Cardiac septum (tissue), 1 donor: ENCODE measurements at places on chromosomes 13 and 19. TPM values are rescaled to one million over a fixed set of nuclear protein-coding genes. Genes with fewer than 3 reads are reported as not detected.

DNA sequence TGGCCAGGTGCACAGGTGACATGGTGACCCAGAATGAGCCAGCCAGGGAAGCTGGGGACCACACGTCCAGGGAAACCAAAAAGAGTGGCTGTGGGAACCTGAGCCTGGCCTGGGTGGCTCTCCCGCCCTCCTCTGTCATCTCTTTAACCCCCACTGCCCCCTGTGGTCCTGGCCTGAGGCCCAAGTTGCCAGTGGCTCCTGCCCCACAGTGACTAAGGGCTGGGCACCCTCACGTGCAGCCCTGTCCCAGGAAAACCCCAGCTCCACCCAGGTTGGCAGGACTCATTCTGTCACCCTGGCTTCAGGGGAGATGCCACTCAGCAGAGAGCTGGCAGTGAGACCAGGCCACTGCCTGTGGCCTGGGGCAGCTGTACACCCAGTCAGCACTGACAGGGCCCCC, 30.6 kb upstream of the ISYNA1 start:
- DNase-seq, result no peak

DNA sequence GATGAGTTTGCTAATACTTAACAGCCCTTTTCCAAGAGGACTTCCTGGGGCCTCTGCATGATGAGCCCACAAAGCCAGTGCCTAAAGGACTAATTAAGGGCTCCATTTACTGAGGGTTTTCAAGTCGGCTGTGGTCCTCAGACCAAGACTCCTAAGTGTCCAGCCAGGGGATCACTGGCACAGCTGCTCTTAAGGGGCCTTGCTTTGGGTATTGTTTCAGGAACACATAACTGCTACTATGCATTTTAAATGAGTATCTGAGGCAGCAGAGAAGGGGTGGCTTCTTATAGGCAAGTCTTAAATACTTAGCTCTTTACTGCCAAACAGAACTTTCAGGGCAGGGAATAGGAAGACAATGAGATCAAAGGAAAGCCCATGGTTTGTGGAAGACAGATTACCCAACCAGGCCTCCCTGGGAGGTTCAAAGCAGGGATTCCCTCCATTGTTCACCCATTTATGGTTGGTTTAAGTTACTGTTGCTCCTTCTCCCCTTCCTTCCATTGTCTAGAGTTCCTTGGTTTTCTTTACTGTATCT, 61.9 kb downstream of the TNFRSF19 start:
- DNase-seq, result no peak

- DNase-seq, result peak; percentile 84
These were observed 1.2 kb downstream of the ZSWIM4 start for GRCh38 chr19:13796301-13797057.

DNA sequence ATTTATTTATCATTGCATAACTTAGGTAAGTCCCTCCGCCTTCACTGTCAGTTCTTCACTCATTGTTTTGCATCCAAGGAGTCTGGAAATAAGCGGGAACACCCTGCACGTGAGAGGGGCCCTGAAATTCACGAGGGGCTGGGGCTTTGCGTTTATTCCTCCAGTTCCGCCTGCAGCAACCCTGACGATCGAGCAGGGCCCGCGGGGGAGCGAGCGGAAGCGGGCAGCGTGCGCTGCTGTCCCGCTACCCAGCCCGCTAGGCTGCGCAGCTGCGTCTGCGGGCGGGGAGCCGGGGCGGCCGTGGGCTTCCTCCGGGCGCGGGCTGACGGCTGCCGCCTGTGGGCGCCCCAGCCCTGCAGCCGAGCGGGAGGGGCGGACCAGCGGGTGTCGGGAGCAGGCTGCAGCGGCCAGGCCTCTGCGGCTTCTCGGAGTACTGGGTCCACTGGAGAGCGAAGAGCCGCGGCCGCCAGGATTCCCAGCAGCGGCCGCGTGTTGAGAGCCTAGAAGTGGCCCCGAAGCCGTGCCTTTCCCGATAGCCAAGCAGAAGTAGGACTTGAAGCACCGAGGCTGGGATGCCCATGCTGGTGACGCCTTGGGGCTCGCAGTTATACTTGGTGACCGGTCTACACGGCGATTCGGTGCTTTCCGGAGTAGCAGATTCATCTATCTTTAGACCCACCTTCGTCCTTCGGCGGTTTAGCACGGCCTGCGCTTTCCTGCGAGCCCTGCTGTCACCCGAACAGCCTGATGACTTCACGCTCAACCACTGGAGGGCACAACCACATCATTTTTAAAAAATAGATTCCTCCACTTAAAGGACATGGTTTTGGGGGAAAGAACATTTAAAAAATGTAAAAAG, 32.9 kb upstream of the SACS start:
- DNase-seq, result peak; percentile 86

SBSN gene
- total RNA-seq, result not detected

OLFM2 gene
- 4.1 TPM for total RNA-seq

DNA sequence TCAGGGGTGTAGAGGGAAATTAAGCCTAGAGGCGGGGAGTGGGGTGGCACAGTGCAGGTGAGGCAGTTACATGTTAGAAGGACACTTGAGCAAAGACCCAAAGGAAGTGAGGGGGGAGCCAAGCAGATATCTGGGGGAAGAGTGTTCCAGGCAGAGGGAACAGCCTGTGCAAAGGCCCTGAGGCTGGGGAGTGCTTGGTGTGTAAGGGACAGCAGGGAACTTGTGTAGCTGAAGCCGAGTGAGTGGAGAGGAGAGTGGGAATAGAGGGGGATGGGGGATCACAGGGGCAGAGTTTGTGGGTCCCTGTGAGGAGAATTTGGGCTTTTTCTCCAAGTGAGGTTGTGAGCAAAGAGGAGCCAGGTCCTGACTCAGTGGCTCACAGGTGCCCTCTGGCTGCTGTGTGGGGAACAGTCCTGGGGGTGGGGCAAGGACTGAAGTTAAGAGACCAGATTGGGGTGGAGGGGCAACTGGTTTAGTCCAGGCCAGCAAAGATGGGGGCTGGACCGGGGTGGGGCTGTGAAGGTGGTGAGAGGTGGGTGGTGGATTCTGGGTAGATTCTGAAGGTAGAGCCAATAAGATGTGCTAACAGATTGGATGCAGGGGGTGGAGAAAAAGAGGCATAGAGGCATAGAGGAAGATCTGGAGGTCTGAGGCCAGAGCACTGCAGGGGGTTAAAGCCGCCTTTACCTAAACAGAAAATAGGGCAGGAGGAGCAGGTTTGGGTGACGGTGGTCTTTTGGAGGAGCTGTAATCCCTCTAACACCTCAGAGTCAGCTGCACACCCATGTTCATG, 75.3 kb downstream of the CACNA1A start:
- no peak for DNase-seq

KLHL1 gene
- not detected for total RNA-seq

GRCh38 chr13:21979161-21979806, 308.4 kb downstream of the FGF9 start:
- peak; percentile 19 for DNase-seq

DNA sequence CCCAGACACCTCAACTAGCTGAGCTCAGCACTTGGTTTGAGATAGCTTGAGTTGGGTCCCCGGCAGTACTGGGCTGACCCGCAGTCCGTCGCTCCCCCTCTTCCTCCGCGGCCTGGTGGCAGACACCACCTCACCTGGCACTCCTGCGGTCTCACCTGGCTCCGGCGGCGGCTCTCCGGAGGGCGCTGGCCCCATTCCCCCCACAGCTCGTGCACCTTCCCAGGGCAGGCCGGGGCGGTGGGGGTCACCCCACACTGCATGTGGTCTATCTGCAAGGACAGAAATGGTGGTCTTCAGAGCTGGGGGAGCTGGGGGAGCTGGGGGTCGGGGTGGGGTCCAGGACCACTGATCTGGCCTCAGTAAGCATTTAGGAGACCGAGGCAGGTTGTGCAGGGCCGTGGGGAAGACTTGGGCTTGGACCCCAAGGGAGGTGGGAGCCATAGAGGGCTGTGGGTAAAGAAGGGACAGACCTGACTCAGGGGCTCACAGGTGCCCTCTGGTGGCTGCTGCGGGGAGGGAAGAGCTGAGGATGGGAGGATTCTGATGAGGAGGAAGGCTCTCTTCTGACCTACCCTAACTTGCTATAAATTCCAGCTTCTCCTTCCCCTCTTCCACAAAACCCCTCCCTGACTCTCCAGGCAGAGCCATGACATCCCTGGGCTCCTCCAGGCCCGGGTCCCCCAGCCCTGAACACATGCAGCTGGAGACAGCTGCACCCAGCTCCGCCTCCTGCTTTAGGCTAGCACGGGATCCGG, 6.7 kb upstream of the PLIN4 start:
- DNase-seq, result no peak

DNA sequence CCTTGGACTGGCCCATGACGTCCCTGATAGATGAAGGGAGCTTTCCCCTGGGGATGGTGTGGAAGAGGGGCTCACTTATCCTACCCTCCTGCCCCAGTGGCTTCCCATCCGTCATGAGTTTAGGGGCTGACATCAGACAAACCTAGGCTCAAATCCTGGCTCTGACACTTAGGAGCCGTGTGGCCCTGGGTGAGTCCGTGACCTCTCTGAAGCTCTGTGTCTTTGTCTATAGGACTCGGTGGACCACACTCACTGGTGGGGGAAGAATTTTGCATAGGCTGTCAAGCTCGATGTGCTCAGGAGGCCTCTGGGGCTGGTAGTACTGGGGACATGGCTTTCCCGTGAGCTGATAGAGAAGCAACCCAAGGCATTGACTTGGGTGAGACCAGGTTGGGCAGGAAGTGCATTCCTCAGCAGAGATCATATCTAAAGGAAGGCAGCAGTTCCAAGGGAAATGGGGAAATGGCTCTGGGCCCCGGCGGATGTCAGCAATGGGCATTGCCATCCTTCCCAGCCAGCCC, 17.4 kb upstream of the AP1M2 start:
- DNase-seq, result peak; percentile 82

GRCh38 chr13:99553033-99553432, 51.8 kb downstream of the TM9SF2 start:
- no peak for DNase-seq

DNA sequence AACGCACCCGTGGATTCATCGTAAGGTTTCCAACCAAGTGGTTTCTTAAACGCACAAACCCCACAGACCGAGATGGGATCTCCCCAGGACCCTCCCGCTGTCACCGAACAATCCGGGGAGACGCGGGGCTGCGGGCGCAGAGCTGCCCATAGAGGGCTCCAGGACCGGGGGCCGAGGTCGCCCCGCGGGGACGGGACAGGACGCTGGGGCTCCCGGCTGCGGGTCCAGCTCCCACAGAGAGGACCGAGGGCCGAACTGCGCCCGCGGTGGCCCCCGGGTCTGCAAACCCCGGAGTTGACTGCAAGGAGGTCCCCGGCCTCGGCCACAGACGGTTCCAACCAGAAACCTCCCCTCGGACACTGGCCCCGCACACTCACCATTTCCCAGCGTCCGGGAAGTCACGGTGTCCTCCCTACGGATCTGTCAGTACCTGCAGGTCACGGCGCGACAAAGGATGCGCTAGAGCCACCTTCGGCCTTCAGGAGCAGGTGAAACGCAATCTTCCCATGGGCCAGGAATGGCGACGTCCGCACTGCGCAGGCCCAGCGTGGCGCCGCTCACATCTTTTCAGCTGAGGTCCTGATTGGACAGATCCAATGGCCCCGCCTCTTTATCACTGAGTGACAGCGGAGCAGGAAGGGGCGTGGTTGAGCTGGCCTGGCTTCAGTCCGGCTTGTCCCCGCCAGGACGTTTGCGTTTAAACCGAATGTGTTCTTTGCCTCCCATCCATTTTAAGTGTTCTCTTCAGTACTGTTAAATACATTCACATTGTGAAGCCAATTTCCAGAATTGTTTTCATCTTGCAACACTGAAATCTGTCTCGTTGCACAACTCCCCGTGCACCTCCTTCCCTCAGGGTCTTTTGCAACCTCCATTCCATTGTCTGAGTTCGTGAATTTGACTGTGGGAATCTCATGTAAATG, at the start of gene ZNF14:
TSS of gene ZNF14 (minus strand) at position 534 of the 923 bp plus-strand sequence. CDS start at position 380, 154 bp downstream.
- DNase-seq, result peak; percentile 95

C19orf85 gene
- total RNA-seq, result not detected

GRCh38 chr13:94825507-94825906, 113.2 kb upstream of the SOX21 start:
- DNase-seq, result no peak

NCCRP1 gene
- not detected for total RNA-seq

DNA sequence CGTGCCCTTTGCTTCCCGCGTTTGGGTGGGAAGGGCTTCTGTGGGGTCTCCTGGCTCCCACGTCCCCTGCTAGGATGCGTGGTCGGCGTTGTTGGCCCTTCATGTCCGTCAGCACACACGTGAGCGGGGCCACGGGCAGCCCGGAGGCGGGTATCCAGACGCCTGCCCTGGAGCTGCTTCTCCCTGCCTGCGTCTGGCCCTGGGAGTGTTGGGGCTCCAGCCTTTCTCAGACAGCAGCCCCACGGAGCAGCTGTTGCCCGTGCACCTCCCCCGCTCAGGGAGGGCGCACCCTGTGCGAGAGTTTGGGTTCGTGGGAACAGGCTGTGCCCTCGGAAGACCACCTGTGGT, 14.5 kb downstream of the DAZAP1 start:
- DNase-seq, result no peak

DNA sequence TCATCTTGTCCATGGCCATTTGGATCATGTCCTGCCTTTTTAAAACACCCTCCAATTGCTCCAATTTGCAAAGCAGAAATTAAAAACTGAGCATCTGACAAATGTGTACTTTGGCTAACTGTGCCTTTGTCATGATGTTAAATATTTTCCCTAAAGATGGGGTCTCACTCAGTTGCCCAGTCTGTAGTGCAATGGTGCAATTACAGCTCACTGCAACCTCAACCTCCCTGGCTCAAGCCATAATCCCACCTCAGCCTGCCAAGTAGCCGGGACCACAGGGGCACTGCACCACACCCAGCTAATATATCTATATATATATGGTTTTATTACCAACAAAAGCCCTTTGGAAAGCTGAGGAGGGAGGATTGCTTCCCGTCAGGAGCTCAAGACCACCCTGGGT, 782.7 kb downstream of the UQCRFS1 start:
- DNase-seq, result no peak

TPP2 gene
- total RNA-seq, result 31.0 TPM

DNA sequence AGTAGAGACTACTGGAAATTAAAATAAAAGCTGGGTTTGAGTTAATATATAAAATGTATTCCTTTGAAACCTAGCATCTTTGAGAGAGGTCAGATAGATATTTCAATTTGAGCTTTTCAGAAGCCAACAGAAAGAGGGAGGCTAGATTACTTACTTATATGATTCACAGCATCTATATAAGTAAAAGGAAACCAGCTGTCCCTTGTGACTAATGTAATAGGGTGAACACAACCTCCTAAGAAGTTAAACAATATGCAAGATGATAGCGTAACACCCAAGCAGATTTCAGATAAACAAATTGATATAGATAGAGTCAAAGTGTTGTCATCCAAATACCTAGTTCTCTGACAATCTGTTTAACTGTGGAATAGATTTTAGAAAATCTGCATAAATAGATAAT, 393.5 kb upstream of the GPC6 start:
- no peak for DNase-seq

FGF21 gene
- not detected for total RNA-seq
